Muscle of back (tissue), 13 donors: ENCODE measurements at places on chromosomes 7 and 10.

GRCh38 chr7:92874567-92874966 is 38.2 kb upstream of the CDK6 start:
- no peak for DNase-seq

DNA sequence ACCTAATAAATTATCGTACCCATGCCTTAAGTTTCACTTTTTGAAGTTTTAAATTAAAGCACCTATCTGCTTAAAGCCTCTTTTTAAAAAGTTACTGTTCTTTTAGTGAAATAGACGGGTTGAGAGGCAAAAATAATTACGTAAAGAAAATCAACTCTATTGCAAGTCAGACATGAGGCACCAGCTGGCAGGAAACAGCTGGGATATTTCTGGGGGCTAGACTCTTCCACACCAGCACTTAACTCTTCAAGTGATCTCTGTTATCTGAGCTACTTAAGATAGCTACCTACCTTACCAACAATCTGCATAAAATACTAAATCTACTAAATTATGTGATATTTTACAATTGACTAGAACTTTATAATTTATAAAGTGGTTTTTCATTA is 35.8 kb downstream of the GBF1 start:
- DNase-seq: peak; percentile 62

GRCh38 chr10:21352886-21353285 is 172.6 kb downstream of the SKIDA1 start:
- DNase-seq: no peak

DNA sequence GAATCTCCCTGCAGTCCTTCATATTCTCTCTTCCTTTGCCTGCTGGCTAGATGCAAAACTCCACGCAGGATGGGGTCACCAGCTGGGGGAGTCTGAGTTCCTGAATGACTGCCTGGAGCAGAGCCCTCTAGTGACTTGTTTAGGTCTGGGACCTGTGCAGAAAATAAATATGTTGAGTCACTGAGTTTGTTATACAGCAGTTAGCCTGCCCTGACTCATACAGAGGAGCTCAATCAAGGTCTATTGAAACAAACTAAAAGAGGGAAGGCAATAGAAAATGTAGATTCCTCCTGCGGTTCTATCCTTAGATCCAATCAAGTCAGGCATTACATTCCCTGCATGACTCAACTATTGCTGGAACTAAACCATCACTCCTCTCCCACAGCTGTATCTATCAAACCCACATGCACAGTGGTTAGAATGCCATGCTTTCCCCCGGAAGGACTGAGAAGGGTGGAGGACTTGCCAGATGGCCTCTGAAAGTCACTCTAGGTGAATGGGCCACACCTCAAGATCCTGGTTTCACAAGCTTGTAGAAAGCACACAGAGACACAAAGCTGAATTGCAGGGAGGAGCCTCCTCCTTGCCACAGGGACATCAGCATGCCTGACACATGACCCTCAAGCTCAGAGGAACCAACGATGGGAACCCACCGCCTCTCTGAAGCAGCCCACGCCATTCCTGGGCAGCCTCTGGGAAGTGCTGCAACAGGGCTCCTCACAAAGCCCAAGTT is 73.9 kb downstream of the SH3PXD2A start:
- peak; percentile 83 for DNase-seq

DNA sequence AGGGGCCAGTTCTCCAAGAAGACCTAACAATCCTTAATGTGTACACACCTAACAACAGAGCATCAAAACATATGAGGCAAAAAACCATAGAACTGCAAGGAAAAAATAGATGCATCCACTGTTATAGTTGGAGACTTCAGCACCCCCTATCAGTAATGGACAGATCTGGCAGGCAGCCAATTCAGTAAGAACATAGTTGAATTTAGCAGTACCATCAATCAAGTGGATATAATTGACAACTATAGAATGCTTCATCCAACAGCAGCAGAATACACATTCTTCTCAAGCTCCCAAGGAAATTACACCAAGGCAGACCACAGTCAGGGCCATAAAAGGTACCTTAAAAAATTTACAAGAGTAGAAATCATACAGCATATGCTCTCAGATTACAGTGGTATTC is 42.2 kb downstream of the POLL start:
- no peak for DNase-seq

GRCh38 chr10:63466144-63466935 is 563 bp upstream of the JMJD1C start:
- no peak for DNase-seq

DNA sequence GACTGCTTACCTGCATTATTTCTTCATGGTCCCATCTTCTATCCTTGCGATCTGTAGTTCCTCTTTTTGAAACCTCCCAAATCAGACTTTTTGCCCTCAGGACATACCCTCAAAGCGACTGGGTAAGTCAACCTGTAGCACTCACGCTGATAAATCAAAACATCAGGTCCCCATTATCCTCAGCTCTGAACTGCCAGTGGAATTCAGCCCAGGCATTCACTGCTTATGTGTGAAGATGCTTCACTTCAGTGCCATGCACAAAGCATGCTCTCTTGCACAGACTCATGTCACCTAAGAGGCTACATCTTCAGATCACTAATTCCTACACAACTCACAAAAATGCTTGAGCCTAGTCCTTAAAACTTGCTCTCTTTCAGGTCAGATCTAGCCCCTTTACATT is 283.6 kb upstream of the KLF6 start:
- no peak for DNase-seq

DNA sequence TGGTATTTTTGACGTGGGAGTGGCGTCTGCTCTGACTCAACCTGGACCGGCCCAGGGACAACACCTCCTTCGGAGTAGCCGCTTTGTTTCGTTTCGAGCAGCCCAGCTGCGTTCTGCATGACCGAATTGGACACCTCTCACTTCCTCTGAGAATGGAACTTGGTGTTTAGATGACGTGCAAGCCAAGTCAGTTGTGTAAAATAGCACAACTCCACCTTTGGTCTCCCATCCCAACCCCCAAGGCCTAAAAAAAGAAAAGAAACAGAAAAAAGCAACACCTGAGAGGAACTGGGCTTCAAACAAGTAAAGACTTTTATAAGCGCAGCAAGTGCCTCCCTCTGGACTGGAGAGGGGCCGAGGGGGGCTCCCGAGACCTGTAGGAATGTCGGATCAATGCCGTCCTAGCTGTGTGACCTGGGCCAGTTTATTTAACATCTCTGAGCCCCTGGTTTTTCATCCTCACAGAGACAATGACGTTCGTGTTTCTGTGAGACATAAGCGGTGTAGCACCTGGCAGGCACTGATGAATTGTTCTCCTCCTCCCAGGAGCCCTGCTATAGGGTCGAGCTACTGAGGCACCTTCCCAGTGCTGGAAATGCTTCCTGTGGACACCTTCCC is 52.0 kb upstream of the SMNDC1 start:
- DNase-seq: peak; percentile 54

DNA sequence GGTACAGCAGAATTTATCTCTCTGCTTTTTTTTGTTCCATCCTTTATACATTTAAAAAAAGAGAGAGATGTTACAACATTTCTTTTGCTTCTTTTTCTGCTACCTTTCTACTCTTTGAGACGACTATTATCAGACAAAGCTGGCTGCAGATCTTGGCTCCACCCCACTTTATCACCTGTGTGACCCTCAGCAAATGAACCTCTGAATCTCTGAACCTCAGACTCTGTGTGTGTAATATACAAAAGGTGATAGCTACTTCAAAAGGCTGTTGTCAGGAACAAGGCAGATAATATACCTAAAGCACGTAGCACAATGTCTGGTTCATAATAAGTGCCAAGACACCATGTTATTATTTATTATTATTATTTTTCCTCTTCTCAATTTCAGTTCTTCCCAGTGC is 32.6 kb upstream of the UBE2D1 start:
- DNase-seq: no peak

DNA sequence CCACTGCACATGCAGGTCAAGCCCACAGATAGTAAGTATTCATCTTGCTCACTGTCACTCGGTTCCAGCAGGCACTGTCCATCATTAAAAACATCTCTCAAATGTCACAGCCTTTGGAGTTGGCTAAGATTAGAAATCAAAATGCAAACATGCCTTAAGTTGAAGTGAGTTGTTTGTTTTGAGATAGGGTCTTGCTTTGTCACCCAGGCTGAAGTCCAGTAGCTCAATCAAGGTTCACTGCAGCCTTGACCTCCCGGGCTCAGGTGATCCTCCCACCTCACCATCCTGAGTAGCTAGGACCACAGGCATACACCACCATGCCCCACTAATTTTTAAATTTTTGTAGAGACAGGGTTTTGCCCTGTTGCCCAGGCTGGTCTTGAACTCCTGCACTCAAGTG is 98.1 kb downstream of the EBF3 start:
- no peak for DNase-seq

GRCh38 chr10:26448292-26448691 is 10.2 kb downstream of the APBB1IP start:
- no peak for DNase-seq

- no peak for DNase-seq
These were observed 41.3 kb upstream of the GNAI1 start for GRCh38 chr7:80093349-80093748.

- DNase-seq: no peak
These were observed 15.3 kb downstream of the PTTG1IP2 start for GRCh38 chr7:90484706-90485105.

GRCh38 chr10:120926611-120927010 is 75.4 kb downstream of the WDR11 start:
- no peak for DNase-seq

- no peak for DNase-seq
These were observed 8.7 kb upstream of the CDHR1 start for GRCh38 chr10:84185526-84186175.

DNA sequence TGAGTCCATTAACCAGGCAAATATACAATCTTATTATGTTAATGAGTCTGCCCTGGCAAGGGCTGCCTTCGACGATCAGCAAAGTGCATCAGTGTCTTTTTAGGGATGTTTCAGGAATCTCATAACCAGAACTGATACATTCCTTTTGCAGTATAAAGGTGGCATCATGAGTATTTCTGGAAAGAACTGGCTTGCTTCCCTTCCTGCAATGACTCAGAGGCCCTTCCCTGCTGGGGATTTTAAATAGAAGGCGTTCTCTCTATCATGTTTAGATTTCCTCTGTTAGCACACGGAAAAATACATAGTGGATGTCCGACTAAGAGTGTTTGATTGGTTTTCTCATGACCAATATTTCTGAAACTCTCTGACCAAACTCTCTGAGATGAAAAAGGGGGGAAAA is 1.8 kb downstream of the NPS start:
- DNase-seq: no peak

- peak; percentile 41 for DNase-seq
These were observed 47.1 kb upstream of the TMEM72 start for GRCh38 chr10:44864051-44864450.

DNA sequence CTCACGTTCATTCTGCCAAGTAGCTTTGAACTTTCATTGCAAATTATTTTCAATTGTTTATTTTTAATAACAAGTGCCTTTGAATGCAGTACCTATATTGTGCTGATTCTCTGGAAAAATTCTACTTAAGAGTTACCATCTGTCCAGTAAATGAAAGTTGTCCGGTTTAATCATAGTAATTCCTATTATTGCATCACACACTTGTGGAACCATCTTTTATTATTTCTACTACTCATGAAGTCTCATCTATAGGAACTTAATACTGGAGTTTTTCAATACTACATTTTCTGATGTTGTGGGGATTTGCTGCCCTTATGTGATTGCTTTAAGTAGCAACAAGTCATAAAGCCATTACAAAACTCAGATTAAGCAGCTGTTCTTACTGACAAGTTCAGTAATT is 16.5 kb upstream of the SKAP2 start:
- DNase-seq: no peak

DNA sequence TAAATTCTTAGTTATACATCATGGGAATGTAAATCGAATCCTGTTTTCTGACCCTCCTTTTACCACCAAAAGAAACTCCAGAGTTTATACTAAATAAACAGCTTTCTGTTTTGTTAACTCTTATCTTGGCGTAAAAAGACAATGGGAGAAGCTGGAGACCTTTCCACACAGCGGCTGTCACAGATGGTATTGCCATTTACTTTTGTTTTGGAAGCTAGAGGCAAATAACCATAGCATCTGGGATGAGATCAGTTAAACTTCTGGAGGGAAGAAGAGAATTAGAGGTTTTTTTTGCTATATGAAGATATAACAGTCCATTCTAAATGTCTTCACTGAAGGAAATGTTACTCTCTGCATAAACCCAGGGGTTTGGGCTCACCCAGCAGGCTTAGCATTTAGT is 258.9 kb downstream of the REEP3 start:
- no peak for DNase-seq

GRCh38 chr7:70374772-70375533 is 757.0 kb upstream of the GALNT17 start:
- DNase-seq: no peak

DNA sequence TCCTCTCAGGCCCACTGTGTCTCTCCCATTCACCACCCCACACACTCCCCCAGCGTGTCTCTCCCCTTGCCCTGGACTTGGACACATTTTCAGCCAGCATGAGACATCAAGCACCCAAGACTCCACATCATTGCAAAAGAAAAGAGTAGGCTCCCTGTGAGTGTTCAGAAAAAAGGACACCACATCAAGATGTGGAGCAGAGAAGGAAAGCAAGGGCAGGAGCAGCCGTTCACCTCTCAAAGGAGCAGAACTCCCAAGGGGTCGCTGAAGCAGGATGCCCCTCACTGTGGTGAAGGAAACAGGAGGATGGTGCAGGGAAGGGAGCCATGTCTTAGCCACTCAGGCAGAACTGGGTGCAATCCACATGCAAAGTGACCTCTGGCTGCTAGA is 89.9 kb upstream of the MACROH2A2 start:
- DNase-seq: no peak

DNA sequence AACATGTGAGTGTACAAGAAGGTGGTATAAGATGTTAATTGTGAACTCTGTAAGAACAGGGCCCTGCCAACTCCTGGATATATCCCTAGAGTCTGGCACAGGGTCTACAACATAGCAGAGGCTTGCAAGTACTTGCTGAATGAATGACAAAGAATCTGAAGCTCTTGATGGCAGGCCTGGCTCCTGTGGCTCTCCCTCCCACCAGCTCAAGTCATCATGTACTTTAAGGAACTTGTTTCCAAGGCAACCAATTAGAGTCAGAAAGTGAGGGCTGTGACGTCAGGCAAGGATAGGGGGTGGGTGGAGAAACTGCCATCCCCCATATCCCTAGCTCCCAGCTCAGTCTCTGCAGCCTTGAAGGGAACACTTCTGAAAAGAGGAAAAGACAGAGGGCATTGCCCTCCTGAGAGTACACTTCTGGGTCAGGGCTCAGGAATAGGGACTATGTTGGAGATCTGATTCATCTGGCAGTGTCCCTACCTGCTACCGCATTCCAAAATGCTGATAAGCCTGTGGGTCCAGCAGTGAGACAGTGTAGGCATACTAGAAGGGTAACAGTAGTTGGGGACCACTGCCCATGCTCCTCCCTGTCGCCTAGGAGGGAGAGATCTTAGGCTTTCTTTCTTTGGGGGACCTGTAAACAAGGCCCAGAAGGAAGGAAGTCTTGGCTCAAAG is 34.6 kb upstream of the BTRC start:
- no peak for DNase-seq

- DNase-seq: no peak
These were observed 233.8 kb downstream of the PRKG1 start for GRCh38 chr10:51308116-51308515.

GRCh38 chr7:105656922-105657521 is 75.7 kb upstream of the EFCAB10 start:
- DNase-seq: no peak
